ENCODE measurements at places on chromosomes 16 and 17.

DNA sequence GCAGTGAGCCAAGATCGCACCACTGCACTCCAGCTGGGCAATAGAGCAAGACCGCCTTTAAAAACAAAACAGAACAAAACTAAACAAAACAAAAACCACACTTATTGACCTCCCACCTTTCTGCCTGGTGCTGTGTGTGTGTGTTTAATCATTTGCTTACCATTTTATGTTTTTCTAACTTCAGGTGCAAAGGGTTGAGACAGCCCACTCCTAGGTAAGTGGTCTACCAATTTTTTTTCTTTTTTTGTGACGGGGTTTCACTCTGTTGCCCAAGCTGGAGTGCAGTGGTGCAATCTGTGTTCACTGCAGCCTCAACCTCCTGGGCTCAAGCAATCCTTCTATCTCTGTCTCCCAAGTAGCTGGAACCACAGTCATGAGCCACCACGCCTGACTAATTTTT is 65.8 kb downstream of the SALL1 start:
- DNase-seq: no peak

GRCh38 chr17:14935139-14935841 is 329.8 kb downstream of the PMP22 start:
- no peak for DNase-seq

- no peak for DNase-seq
Measured at GRCh38 chr16:57256601-57257395, 11.7 kb downstream of the ARL2BP start.

DNA sequence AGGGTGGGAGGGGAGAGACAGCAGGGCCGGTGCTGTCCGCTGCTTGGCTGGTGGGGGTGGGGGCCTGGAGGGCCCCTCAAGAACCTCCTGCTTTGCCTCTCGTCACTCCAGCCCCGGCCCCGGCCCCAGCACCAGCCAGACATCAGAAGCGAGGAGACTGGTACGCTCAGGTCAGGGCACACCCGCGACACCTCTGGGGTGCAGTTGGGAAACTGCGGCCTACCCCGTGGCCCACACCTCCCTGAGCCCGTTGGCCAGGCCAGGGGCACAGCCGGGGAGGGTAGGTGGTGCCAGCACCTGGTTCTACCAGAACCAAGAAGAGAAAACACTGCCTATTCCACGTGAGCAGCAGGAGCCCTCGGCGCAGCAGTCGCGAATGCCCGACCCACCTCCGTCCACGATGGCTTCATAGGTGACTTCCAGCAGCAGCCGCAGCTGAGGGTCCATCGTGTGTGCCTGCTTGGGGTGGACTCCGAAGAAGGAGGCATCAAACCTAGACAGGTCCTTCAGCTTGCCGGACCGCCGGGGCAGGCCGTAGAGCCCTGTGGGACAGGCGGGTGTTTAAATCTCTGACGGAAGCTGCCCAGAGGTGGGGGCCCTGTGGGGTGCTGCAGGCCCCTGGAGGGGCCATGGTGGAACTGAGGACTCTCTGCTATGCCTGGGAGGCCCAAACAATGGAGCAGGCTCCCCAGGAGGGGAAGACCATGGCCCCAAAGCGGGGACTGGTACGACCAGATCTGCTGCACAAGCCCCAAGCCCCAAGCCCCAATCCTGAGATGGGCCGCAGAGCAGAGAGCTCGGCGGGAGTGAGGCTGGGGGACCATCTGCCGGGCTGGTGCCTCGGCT is 2.9 kb downstream of the FASN start:
- no peak for DNase-seq

GRCh38 chr16:879986-880385 is 79.5 kb upstream of the GNG13 start:
- DNase-seq: no peak

- DNase-seq: no peak
Measured at GRCh38 chr16:88972349-88972748, 4.7 kb downstream of the CBFA2T3 start.

DNA sequence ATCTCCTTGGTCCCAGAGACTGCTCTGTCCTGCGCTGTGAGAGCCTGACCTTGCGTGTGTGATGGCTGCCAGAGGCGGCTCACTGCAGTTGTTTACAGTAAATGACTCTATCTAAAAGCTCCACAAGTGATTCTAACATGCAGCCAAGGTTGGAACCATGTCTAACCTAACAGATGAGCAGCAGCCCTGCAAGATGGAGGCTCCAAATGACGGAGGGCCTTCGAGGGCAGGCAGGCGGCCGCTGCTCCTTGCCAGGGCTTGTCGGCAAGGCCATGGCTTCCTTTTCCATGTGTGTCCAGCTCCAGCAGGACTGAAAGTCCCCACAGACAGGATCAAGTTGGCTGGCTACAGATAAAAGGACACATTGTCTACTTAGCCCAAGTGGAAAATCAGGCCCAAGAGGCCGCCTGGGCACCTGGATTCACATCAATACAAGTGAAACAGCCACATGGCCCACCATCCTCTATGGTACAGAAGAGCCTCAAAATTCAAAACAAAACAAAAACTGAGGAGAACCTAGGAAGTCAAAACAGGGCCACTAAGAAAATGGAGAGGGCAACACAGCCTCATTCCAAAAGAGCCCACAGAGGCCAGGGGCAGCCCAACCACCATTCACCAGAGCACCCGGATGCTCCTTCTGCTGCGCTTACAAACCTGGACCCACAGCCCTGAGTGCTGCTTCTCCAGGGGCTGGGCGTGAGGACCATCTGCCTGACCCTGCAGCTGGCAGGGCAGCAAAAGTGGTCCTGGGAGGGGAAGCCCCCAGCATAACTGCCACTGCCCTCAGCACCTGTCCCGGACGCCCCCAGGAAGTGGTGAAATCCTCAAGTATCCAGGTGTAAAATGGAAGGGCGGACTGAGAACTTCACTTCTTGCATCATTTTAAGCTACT is 65.0 kb downstream of the AMFR start:
- DNase-seq: no peak

DNA sequence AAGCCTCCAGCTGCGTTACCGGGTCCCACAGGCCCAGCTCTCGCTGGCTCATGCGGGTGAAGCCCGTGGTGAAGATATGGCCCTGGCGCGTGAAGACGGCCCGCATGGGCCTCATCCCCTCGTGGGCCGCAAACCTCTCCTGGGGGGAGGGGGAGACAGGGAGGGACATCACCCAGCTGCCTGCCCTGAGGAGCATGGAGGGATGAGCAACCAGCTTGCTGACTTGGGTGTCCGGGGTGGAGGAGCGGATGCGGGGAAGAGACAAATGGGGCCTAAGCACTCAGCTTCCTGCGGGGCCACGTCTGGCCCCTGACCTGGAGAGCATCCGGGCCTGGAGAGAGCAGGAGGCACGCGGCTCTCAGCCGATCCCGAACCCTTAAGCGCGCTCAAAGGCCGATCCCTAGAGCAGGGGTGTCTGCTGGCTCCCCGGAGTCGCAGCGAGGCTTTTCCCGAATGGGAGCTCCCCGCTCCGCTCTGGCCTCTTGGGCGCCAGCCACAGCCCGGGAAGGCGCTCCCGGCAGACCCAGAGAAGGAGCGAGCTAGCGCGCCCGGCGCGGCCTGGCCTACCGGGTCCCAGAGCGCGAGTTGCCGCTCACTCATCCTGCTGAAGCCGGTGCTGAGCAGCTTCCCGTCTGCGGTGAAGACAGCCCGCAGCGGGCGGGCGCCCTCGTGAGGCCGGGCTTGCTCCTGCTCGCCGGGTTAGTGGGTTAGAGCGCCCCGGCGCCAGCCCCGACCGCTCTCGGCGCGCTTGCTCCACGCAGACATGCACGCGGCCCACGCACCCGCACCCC is 5.0 kb downstream of the CORO6 start:
- peak; percentile 90 for DNase-seq

GRCh38 chr17:68318103-68318991 is 27.1 kb downstream of the ARSG start:
- DNase-seq: no peak

GRCh38 chr17:2383628-2384167 is 17.2 kb downstream of the MNT start:
- no peak for DNase-seq

DNA sequence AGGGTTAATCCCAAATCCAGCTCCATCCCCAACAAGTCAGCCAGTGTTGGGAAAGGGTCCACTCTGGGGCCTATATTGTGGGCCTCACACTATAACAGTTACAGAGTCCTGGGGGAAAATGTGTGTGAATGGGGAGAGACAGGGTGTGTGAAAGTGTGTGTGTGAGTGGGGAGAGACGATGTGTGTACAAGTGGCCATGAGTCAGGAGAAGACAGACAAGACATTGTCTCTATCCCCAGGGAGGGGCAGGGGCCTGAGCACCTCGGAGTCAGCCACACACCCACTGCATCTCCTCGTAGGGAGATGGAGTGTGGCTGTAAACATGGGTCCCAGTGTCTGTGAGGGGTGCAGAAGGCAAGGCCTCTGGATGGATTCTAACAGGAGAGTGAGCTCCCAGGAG is 2.9 kb downstream of the CRHR1 start:
- no peak for DNase-seq

GRCh38 chr16:54453871-54454270 is 167.3 kb upstream of the IRX3 start:
- no peak for DNase-seq

- no peak for DNase-seq
Measured at GRCh38 chr17:15380446-15380845, 39.0 kb upstream of the TEKT3 start.

DNA sequence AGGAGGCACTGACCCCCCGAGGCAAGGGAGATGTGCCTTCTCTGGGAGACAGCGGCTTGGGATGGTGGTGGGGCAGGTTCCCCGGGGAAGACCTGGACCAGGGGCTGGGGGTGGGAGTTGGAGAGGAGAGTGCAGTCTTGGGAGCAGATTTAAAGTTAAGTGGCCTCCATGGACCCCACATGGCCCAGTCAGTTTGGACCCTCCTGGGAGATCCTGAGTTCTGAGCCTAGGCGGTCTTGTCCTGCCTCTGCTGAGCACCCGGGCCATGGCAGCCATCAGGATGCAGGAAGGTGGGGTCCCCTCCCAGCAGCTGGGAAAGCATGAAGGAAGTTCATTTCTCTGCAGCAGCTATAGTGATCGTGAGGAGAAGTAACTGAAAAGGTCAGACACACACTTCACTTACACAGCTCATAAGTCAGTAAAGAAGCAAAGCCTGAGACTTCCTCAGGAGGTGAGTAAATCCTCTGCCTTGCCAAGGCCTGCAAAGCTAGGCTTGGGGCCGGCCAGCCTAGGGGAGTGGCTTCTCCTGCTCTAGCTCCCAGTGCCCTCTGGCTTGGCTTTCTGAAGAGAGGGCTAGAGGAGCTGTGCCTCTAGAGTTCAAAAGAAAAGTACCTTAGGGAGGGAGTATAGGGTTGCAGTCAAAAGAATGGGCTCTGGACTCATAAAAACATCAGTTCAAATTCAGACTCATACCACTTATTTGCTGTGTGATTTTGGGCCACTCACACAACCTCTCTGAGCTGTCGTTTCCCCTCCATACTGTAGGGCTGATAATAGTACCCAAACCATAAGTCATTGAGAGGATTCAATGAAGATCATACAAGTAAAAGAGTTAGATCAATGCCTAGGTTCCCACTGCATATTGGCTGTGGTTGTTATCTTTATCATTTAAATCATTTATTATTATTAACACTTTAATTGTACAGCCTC is 31.0 kb upstream of the C16orf78 start:
- no peak for DNase-seq

GRCh38 chr17:50443505-50443974 is 17.5 kb downstream of the ACSF2 start:
- no peak for DNase-seq

DNA sequence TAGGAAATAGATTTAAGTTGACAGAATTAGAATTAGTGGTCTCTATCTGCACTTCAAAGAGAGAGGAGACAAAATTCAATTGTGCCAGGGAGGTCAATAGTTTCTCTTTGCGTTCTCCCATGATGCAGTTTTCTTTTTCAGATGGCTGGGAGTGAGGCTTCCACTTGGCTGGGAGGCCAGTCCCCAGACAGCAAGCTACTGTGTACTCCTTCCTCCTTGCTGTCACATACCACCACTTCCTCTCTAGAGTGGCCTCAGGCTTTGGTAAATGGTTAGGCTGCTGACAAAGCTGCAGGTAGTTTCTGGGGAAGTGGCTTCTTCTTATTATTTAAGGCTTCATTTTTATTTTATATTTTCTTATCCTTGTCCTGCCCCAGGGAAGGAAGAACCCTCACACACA is 106.2 kb upstream of the HS3ST4 start:
- no peak for DNase-seq

GRCh38 chr17:65332779-65333178 is 195.6 kb downstream of the RGS9 start:
- DNase-seq: no peak

All from stimulated activated CD4-positive, alpha-beta T cell treated with anti-CD3 and anti-CD28 coated beads, Interleukin-4, amount 100 ng/mL, for 1 hour (primary cell).